Stimulated activated CD8-positive, alpha-beta memory T cell treated with anti-CD3 and anti-CD28 coated beads, Interleukin-12 subunit alpha, Interleukin-12 subunit beta, amount 100 ng/mL, for 1 hour (primary cell): ENCODE measurements at places on chromosomes 12 and 14.
A peak's percentile ranks its signal among the peaks of the same experiment; 100 is the strongest.

- DNase-seq = no peak
Observed at GRCh38 chr12:25695574-25695973, 142.5 kb upstream of the LMNTD1 start.

GRCh38 chr12:108793756-108794441 lies 62.6 kb upstream of the CORO1C start:
- DNase-seq = no peak

- DNase-seq = no peak
Observed at GRCh38 chr12:25926536-25926935, 31.9 kb upstream of the RASSF8 start.

DNA sequence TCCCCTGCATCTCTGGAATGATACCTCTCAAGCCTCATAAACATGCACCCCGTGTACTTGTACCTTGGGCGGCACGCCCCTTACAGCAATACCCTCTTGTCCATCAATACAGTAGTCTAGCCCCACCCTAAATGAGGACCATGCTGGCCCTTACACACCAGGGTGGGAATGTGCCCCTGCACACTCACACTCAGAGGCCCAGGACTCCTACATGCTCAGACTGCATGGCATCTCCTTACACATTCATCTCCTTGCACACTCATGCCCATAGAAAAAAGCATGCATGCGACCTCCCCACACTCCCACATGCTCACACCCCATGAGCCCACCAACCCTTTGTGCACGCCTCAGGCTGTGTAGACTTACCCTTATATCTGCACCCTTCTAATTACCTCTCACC lies 22.0 kb downstream of the ITGA7 start:
- DNase-seq = no peak

- peak; percentile 10 for DNase-seq
Observed at GRCh38 chr14:50875359-50876070, 3.7 kb downstream of the ABHD12B start.
